ENCODE measurements at places on chromosomes 2 and 18.

DNA sequence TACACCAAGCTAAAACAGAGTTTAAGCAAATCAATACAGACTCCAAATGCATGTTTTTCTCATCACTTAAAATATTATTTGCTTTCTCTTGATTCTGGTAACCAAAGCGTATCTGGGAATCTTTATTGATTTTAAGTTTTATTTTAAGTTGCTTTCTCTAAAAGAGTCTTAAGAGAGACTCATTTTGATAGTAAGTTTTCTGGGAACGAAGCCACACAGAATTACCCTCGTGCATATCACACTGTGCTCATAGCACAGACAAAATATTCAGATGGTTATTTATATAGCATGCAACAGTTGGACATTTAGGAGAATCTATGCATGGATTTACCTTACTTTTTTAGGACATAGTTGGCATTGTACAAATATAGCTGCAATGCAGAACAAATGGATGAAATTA lies 597.5 kb upstream of the NRXN1 start:
- DNase-seq = no peak

GRCh38 chr2:9094117-9094516 lies 90.6 kb upstream of the MBOAT2 start:
- DNase-seq = no peak

DNA sequence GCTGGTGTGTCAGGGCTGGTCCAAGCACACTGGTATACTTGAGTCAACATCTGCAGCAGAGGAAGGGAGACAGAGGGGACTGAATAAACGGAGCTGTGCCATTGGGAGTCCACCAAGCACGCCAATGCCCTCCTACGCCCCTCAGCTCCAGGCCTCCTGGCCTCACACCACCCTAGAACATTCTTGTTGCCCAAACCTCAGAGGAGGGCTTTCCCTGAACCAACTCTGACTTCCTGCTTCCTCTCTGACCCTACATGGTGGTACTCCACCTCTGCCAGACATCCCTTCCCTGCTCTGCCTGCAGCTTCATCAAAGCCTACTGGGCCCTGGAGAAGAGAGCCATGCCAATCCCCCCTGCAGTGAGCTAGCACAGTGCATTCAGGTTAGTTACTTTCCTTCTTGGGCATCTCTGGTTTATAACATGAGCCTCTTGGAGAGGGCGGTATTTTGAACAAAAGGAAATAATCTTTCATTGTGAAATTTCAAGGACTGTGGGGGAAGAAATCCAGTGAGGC lies 54.4 kb downstream of the ZBTB7C start:
- no peak for DNase-seq

GRCh38 chr2:21754164-21754788 lies 630.5 kb downstream of the TDRD15 start:
- DNase-seq = no peak

GRCh38 chr18:38899252-38899651 lies 1333.7 kb upstream of the CELF4 start:
- DNase-seq = no peak
